ENCODE measurements at places on chromosomes 4 and X. TPM values are rescaled to one million over a fixed set of nuclear protein-coding genes. Genes with fewer than 3 reads are reported as not detected.

Gene DGAT2L6
- total RNA-seq, result not detected

DNA sequence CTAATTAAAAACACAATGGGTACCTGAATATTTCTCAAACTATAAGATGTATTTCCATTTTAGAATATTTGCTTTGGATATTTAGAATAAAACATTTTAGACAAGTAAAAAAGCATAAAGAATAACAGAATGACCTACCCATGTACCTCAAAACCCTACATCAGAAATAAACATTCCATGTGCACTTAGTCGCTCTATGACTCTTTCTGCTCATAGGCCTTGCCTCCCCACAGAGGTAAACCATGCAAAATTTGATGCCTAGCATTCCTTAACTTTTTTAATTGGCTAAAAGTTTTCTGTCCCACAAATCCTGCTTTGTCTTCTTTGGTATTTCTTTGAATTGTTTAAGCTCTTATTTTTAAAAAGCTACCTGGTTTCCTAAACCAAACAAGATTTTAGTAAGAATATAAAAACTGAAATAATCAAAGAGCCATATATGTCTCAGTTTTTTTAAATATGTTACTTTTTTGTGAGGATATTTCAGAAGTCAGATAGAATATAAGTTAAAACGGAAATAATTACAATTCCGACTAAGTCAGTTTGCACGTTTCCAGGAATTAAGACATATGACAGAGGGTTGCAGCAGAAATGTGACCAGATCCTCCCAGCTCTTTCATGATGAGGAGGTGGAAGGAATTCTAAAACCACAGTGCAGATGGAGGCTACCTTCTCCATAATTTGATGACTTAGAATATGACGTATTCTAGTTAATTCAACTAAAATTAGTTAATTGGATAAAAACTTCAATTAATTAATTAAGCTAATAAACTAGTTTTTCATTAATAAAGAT lies 102.5 kb downstream of the FIP1L1 start:
- no peak for DNase-seq

DNA sequence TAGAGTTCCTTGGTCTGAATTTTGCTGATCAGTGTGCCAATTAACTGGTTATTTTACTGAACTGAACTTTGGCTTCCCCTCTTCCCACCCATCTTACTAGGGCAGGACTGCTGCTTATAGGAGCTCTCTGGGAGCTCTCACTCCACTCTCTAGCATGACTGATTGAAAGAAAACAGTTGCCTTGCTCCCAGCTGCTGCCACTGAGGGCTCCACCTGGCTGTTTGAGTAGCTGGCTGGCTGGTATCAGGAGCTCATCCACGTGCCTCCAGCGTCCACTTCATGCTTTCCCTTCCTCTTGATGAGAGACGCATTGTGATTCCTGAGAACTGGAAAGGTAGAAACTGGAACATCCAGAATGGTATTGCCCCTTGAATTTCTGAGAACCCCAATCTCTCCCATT lies 73.0 kb upstream of the KLHL13 start:
- DNase-seq, result no peak

- no peak for DNase-seq
These were observed 83.5 kb upstream of the INTU start for GRCh38 chr4:127548990-127549925.

Gene GAB3
- 28.5 TPM for total RNA-seq

DNA sequence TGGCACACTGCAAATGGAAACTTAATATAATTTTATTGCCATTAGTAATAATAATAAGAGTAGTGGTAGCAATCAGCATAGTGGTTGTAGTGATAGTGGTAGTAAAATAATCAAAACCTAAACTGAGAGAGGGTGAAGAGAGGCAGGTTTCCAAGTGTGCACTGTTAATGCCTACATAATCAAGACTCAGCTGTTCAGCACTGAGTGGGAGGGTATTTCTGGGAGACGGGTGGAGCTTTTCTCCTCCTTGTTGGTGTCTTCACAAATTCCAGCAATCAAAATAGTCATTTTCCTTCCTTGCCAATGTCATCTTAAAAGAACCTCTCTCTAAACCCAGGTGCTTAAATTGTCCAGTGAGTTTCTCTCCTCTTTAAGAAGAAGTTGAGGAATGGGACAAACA lies 18.6 kb downstream of the CCDC149 start:
- no peak for DNase-seq
